ENCODE measurements at places on chromosomes 7 and 10. TPM values are rescaled to one million over a fixed set of nuclear protein-coding genes. Genes with fewer than 3 reads are reported as not detected.

Gene MUC12
- total RNA-seq: not detected

DNA sequence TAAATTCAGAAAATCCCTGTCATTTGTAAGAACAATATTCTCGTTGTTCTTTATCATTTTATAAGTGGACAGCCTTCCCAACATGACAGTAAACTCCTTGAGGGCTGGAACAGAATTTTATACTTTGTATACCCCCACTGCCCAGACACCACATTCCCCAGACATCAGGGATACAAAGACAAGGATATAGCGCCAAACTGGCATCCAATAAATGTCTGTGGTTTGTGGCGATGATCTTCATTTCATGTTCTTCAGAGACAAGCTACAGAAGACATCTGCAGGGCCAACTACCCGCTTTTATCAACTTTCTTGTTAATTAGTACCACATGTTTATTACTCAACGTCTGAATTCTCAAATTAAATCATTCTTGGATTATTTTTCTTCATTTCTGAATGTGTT is 155.9 kb downstream of the ATE1 start:
- DNase-seq: no peak

- DNase-seq: no peak
These were observed 2.3 kb downstream of the HTRA1 start for GRCh38 chr10:122463466-122464249.

- DNase-seq: no peak
These were observed 13.7 kb downstream of the CCDC6 start for GRCh38 chr10:59892697-59893096.

Gene DENND2A
- total RNA-seq: not detected

DNA sequence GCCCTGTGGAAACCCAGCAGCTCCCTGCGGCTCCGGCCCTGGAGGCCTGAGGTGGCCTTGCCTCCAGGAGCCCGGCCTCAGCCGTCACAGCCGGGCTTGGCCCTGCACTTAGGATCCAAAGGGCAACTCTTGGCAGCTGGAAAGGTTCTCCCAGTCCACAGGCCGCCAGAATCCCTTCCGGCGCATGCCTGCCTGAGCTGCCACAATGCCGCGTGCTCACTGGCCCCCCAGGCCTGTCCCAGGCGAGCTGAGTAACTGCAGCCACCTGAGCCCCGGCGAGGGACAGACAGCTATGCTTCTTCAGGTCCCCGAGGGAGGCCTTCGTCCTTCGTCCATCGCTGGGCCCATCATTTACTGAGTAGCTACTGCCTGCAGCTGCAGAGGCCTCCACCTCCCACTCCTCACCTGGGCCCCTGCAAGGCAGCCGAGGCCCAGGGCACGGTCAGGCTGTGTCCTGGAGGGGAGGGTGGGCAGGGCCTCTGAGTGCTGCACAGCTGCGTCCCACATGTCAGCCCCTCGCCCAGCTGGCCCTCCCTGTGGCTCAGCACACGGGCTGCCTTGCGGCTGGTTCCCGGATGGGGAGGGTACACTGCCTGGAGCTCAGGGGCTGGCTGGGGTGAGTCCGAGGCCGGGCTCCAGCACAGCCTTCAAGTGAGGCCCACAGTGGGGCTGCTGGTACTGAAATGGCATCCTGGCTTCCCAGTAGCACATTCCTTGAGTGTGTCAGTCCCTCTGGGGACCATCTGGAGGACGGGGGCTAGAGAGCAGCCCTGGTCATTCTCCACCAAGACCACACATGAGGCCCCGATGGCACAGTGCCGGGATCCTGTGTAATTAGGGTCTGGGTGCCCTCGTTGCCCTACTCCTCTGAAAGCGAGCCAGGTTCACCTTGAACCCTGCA is 172.5 kb downstream of the ELFN1 start:
- no peak for DNase-seq

Gene C10orf67
- total RNA-seq: 0.15 TPM

- DNase-seq: no peak
These were observed 41.7 kb downstream of the RASGEF1A start for GRCh38 chr10:43225004-43225786.

GRCh38 chr10:28652703-28653102 is 24.6 kb upstream of the BAMBI start:
- DNase-seq: no peak

- no peak for DNase-seq
These were observed 23.7 kb downstream of the USP6NL start for GRCh38 chr10:11587722-11588259.

DNA sequence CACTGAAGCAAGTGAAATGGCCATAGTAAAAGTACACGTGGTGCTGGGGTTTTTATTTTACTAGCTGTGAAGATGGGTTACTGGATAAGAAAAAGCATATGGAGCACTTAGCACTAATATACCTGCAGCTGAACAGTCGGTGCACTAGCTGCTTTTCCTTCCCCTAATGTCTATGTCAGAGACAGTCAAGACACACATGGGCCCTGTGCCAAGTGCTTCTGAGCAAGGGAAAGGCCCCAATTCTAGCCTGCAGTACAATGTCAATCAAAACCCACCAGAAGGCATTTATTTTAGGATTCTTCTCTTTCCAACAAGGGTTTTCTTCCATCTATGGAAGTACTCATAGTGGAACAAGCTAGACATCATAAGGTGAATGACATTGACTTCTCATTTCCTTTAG is 716.7 kb downstream of the CCSER2 start:
- DNase-seq: no peak

- peak; percentile 15 for DNase-seq
These were observed 72.6 kb downstream of the AP3M1 start for GRCh38 chr10:74078037-74078436.

Gene CD36
- not detected for total RNA-seq

Gene LAMB1
- not detected for total RNA-seq

All from activated CD4-positive, alpha-beta T cell treated with anti-CD3 and anti-CD28 coated beads, Interleukin-2, amount 10 ng/mL, durations not matched to agents 7 days and 5 days (primary cell).